CD4-positive, alpha-beta T cell treated with Interleukin-6 at 100 ng/mL for 8 hours (primary cell): ENCODE measurements at places on chromosomes 13 and 19.

GRCh38 chr13:66402066-66402465, 828.1 kb downstream of the PCDH9 start:
- DNase-seq: no peak

GRCh38 chr13:49099513-49099877, 120.6 kb upstream of the MLNR start:
- DNase-seq: no peak

GRCh38 chr13:101631395-101631794, 178.9 kb downstream of the ITGBL1 start:
- no peak for DNase-seq

- no peak for DNase-seq
These were observed 540.1 kb downstream of the GPC6 start for GRCh38 chr13:93766719-93767118.

DNA sequence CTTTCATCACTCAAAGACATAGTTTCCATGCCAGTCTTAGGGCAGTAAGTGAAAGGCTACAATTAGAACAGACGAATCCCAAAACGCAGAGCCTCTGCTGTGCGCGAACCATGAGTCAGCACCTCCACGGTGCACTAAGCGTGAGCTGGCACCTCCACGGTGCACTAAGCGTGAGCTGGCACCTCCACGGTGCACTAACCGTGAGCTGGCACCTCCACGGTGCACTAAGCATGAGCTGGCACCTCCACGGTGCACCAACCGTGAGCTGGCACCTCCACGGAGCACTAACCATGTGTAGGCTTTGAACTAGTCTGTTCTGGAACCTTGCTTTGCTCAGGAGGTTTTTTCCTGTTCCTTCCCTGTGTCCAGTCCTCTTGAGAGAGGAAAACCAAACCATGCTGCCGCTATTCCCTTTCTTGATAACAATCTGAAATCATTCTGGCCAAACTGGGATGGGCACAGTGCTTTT, 120.6 kb downstream of the IRS2 start:
- DNase-seq: no peak

- DNase-seq: peak; percentile 13
These were observed 3.5 kb downstream of the LGALS7B start for GRCh38 chr19:38792250-38793111.

DNA sequence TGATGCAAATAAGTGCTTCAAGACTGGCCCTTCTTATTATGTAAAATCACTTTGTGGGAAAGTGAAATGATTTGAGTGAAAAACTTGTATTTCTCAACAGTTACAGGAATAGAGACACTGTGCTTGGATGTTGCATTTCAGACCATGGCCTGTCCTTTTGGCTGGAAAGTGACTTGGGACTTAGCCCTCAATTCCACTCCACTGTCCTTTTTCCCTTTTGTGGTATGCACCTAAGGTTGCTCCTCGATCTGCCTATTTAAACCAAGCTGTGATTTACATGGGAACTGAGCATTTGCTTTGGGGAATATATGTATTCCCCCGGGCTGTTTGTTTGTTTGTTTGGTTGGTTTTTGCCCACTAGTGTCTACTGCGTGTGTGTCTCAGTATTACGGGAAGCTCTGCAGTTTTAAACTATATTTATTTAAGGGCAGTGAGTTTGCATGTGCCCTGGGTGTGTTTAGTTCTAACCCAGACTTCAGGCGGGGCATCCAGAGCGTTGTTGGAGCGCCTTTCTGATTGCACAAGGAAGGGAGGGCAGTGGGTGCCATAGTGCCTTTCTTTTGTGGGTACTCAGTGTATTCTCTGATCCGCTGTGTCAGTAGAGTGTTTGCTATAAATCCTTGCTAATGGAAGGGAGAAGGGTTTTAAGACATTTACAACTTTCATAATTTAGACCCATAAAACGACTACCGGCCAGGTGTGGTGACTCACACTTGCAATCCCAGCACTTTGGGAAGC, 18.2 kb upstream of the RNF113B start:
- DNase-seq: no peak

DNA sequence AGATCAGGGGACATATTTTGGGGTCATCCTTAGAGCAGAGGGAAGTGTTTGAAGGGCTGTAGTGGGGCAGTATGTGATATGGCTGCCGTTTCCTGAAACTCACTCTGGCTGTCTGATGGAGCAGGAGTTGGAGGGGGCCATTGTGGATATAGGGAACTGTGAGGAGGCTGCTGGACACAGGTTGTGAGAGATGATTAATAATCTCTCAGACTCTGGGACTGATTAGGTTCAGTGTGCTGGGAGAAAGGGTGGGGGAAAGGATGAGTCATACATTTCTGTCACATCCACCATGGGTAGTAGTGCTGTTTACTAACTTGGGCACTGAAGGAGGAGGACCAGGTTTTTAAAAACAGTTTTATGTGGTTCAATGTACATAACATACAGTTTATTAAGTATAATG, 4.8 kb downstream of the B3GLCT start:
- no peak for DNase-seq

GRCh38 chr13:47408546-47409319, 511.9 kb upstream of the HTR2A start:
- DNase-seq: no peak

DNA sequence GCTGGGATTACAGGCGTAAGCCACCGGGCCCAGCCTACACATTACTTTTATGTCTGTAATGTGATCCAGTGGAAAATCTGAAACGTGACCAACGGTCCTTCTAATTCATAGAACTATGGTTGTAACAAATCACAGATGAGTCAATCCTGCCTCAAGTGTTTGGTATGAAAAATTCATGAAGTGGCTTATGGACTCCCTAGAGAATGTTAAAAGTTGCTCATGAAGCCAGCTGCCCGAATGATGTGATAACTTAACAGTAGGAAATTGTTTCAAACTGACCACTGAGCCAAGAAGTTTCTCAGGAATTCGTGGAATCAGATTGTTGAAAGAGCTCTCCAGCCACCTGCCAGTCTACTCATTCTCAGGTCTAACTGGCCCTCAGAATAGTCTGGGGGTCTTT, 59.4 kb upstream of the FARP1 start:
- DNase-seq: no peak

DNA sequence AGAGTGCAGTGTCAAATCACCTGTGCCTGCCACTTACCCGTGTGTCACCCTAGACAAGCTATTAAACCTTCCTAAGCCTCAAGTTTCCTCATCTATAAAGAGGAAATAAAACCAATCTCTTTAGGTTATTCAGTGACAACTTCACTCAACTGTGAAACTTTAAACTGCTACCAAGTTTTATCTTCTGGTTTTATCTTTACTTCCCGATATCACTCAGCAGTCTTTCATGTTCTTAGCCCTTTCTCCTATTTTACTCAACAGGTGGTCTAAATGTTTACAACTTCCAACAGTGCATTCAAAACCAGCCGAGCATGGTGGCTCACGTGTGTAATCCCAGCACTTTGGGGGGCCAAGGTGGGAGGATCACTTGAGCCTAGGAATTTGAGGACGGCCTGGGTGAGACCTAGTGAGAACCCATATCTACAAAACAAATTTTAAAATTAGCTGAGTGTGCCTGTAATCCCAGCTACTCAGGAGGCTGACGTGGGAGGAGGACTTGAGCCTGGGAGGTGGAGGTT, 59.6 kb downstream of the GPALPP1 start:
- DNase-seq: no peak

DNA sequence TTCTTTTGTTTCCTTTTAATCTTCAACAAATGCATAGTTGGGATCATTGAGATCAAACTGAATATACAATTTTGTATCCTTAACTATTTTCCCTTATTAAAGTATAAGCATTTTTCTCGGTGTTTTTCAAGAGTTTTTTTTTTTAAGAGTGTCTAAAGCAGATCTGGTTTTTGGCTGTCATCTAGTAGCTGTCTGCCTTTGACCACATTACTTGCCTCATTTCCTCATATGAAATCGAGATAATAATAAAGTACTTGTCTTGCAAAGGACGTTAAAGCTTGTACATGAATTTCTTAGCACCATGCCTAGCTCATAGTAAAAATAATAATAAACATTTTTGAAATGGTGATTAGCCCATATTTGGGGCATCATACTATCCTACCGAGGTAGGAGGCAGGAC, 121.2 kb downstream of the PDS5B start:
- DNase-seq: no peak

GRCh38 chr19:18878858-18879578, 16.9 kb downstream of the CERS1 start:
- DNase-seq: no peak

DNA sequence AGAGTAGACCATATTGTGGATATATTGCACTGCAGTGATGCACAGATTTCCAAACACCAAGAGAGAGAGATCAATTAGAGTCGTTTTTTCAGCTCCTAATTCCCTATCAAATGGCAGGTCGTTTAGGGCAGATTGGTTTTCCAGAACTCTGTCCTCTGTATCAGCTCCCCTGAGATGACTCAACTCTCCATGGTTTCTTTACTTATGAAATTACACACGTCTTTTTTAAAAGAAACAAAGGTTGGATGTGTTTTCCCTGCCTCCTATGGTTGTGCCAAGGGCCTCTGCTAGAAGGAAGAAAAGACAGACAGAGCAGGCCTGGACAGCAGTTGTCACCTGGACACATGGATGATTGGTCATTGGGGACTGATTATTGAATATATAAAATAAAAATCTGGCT, 478.1 kb upstream of the NBEA start:
- DNase-seq: no peak

- no peak for DNase-seq
These were observed 7.2 kb downstream of the TFDP1 start for GRCh38 chr13:113591750-113592149.

DNA sequence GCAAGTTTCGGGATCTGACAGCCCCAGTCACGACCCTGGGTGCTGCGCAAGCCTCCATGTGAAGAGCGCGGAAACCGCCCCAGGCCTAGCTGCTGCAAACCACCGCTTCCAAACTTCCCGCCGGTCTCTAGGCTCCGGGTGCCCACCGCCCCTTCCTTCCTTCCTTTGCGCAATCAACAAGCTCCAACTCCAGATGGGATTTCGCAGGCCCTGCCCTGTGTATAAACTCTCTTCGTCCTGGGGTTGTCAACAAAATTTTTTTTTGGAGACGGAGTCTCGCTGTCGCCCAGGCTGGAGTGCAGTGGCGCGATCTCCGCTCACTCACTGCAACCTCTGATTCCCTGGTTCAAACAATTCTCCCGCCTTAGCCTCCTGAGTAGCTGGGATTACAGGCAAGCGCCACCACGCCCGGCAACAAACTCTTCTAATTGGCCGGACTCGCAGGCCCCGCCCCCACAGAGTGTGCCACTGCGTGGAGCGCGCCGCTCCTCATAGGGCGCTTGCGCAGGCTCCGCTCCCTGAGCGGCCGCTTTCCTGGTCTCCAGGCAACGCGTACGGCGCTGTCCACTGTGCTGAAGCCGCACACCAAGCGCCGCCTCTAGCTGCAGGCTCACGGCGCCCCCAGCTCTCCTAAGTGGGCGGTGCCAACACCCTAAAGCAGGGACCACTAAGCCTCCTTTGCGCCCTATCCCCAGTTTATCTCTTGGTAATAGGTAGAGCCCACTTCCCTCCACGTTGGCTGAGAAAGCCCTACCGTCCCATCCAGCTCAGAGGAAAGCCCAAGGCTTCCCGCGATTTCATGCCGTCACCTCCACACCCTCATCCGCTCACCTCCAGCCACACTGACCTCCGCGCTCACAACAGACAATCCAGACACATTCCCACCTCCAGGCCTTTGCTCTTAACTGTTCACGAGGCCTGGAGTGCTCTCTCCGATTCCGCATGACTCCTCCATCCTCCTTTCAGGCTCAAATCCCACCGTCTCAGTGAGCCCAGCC, 5.5 kb upstream of the QTRT1 start:
- peak; percentile 83 for DNase-seq

DNA sequence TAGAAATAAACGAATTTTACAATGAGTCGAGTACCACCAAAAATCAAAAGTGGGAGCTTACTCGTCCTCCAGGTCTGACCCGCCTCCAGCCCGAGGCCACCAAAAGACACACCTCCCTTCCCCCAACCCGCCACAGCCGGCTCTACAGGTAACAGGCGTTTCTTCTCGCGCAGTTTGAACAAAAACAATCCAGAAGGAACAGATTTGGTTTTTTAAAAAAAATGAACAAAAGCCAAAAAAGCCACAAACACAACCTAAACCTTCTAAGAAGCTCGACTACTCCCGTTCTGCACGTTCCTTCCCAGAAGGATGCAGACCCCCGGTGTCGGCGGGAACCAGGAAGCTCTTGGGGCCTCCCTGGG, 671 bp downstream of the ZDHHC20 start:
- peak; percentile 33 for DNase-seq

DNA sequence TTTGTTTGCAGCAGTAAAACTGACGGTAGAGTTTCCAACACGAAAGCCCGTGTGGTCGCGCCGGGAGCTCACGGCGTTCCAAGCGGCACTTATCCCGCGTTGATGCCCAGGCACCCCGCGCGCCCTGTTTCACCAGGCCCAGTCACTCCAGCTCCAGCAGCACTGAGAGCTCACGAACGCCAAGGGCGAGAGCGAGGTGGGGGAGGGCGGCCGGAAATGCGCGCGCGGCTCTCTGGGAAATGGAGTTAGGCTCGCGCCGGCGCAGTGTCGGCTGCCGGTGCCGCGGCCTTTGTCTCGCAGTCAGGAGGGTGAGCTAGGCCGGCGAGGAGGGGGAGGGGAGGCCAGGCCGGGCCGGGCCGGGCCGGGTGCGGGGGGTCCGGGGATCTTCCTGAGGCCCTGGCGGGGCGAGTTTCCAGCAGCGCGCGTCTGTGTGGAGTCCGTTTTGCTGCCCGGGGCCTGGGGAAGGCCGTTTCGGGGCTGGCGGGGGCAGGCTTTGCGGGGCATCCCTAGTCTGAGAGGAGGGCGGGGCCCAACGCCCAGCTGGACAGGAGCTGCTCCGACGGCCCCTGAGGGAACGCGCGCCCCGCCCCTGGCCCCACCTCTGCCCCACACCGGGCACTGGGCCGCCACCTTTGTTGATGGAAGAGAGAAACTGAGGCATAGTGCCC, at the start of gene ZNF135:
Gene ZNF135, plus strand, starts transcription at position 280 of the 668 bp plus-strand sequence. CDS start 721 bp downstream, outside the sequence.
- DNase-seq: peak; percentile 40

GRCh38 chr19:37564624-37565369, 29.8 kb downstream of the ZNF571 start:
- no peak for DNase-seq

DNA sequence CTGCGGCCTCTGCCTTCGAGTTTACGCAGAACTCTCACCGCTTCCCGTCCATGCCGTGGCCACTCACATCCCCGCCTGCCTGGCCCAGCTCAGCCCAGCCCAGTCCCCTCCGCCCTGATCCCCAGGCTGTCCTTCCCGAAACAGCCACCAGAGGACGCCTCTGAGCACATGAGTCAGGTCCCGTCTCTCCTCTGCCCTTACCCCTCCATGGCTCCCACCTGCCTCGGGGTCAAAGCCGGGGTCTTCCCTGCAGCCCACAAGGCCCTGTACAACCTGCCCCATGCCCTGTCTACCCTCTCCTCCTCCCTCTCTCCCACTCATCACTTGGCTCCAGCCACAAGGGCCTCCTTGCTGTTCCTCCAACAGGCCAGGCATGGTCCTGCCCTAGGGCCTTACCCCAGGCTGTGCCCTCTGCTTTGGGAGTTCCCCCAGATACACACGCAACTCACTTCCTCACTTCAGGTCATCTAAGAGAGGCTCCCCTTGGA, 8.1 kb upstream of the SEMA6B start:
- DNase-seq: peak; percentile 36

DNA sequence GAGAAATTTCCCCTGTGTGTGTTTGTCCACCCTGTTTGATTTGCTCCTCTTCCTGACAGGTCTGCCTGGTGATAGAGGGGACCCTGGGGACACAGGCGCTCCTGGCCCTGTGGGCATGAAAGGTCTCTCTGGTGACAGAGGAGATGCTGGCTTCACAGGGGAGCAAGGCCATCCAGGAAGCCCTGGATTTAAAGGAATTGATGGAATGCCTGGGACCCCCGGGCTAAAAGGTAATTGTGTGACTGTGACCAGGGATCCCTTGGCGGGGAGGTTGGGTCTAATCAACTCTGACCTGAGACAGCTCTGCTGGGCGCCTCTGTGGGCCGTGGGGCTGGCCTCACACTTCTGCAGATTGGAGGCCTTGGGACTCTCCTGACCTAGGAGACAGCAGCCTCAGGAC, 81.4 kb downstream of the RAB20 start:
- no peak for DNase-seq
